HS-27A (cell line): ENCODE measurements at places on chromosomes 6 and 20.
A peak's percentile ranks its signal among the peaks of the same experiment; 100 is the strongest.

- DNase-seq, result no peak
These were observed 35.8 kb upstream of the MRGBP start for GRCh38 chr20:62760471-62760855.

GRCh38 chr6:159959976-159960384 lies 8.9 kb upstream of the IGF2R start:
- no peak for DNase-seq

DNA sequence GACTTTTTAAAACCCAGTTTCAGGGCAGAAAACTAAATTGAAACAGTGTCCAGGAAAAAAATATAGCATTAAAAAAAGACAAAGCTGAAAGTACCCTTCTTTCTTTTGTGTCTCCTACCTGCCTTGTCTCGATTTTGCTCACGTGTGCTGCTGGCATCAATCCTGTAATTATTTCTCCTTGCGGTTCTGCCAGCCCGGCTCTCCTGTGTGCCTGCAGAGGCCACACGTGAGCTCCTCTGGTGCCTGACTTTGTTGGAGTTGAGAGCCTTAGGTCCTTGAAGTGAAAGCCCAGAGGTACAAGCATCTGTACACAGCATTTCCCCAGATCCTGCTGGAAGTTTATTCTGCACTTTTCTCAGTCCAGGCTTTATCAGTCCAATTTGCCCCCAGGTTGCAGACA lies 36.5 kb downstream of the GHRH start:
- DNase-seq, result no peak

GRCh38 chr6:8335896-8336295 lies 99.4 kb downstream of the SLC35B3 start:
- no peak for DNase-seq

DNA sequence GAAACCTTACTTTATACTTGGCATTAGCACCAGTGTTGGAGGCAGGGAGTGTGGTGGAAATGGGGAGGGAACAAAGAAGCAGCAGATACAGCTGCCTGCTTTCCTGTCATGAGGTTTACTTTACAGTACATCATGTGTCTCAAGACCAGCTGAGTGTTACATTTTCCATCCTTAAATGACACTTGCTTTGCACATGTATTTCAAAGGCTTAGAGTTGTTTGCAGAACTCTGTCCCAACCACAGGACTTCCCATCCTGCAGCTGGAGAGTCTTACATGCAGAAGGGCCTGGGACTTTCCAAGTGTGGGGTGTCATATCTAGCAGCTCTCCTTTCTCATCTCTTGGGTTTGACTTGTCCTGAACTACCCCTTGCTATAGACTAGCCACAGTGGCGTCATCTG lies 395.9 kb downstream of the DHX35 start:
- DNase-seq, result no peak

DNA sequence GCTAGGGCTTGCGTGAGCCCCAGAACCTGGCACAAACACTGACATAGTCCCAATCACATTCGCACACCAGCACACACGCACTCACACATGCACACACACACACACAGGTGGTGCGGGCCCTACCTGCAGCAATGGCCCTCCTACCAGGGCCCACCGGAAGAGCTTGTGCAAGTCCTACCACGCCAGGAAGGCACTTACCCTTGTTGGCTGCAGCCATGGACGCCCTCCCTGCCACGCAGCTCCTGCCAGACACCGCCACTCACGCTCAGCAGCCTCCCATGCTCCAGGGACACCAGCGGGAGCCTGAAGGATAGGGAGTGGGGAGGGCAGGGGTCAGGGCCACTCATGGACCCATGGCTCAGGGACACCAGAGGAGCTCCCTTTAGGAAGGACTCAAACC lies 7.7 kb downstream of the ADISSP start:
- no peak for DNase-seq

- peak; percentile 99 for DNase-seq
These were observed 219.2 kb upstream of the SGK1 start for GRCh38 chr6:134537146-134537555.

DNA sequence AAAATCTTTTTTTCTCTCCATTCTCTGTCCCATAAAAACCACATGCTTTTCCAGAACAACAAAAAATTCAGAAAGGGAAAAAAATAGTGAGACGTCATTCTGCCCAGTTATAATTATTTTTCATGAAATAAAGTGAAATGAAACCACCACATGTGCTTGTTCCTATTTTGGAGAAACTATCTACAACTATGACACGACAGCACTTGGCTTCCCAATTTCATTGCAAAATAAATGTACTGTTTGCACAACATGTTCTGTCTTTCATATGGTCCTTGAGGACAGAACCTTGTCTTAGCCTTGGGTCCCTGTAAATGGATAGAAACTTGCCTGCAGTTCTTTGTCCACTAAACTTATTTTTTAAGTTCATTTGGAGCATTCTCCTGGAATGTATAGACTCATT lies 5.6 kb upstream of the MAN1A1 start:
- DNase-seq, result no peak

- no peak for DNase-seq
These were observed at the start of gene DEFB123 for GRCh38 chr20:31440012-31440659. TSS of gene DEFB123 (plus strand) at chr20:31440632. CDS start at chr20:31440699, 67 bp downstream.

DNA sequence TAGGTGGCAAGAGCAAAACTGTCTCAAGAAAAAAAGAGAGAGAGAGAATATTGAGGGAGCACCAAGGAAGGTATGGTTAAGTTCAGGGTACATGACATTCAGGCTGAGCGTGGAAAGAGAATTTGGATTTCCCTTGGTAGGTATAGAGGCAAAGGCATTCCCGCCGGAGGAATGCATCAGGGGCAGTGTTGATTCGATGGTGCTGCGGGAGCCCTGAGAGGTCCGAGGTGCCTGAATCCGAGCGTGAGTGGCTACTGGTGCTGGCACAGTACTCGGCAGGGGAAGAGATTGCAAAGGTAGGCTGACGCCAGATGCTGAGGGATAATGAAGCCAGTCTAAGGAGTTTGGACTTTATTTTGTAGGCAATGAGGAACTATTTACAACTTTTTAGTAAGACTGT lies 20.0 kb downstream of the BMP6 start:
- DNase-seq, result no peak

- DNase-seq, result no peak
These were observed 392.7 kb downstream of the CDC5L start for GRCh38 chr6:44780161-44780560.

GRCh38 chr6:3902871-3903648 lies 53.9 kb downstream of the FAM50B start:
- no peak for DNase-seq

GRCh38 chr20:46330072-46330763 lies 21.9 kb upstream of the CDH22 start:
- no peak for DNase-seq

DNA sequence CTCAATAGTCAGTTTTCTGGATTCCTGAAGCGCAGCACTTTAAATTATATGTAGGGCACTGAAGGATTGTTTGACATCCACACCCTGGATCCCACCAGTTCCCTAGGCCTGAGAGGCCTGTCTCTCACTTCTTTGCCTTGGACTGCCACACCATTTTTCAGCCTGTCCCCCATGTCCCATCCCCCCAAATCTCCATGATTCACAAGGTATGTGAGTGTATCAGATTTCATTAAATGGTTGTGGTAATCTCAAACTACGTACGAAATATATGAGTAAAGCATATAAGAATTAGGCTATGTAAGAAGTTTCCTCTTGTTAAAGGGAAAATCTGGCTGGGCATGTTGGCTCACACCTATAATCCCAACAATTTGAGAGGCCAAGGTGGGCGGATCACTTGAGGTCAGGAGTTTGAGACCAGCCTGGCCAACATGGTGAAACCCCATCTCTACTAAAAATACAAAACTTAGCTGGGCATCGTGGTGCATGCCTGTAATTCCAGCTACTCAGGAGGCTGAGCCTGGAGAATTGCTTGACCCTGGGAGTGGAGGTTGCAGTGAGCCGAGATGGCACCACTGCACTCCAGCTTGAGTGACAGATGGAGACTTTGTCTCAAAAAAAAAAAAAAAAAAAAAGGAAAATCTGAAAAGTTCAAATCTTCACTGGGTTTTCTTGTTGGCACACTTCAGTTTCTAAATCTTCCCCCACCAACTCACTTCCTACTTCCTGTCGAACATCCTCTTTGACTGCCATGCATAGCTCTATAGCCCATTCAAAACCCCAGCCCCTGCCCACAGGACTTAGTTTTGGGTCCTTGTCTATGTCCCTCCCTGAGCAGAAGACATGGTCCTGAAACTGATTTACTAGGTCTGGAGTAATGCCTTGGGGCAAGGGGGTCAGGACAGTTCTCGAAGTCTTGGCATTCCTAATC lies 97.3 kb upstream of the SHLD1 start:
- peak; percentile 71 for DNase-seq
